ENCODE measurements at places on chromosomes 2 and 18.

- H3K27me3 ChIP-seq: no peaks in the 10 kb centered on the region
- no peaks in the 10 kb centered on the region for H3K36me3 ChIP-seq
- no peak overlapping the region for H3K27ac ChIP-seq
Measured at GRCh38 chr2:52956766-52957165, 810.8 kb upstream of the CHAC2 start.

- H3K27ac ChIP-seq: no peak overlapping the region
- no peak overlapping the region for H3K4me3 ChIP-seq
- H3K4me1 ChIP-seq: no peaks in the 10 kb centered on the region
- no peaks in the 10 kb centered on the region for H3K27me3 ChIP-seq
Measured at GRCh38 chr2:381181-381580, 93.3 kb upstream of the ALKAL2 start.

DNA sequence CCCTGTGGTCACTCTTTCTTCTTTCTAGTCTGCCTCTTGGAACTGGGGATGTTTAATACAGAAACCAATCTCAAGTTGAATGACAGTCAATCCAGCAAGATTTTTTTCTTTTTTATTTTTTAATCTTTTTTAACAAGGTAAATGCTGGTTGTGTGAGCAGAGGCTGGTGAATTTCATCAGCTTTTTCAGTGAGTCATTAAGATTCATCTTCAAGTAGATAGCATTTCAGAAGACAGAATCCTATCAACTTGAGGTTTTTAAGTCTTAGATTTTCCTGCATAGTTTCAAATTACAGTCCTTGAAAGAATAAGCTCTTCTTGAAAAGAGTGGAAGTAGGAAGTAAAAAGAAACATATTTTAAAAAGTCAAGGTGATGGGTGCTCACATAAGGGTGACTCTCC lies 12.4 kb downstream of the SLC8A1 start:
- no peak overlapping the region for H3K27ac ChIP-seq
- no peaks in the 10 kb centered on the region for H3K4me1 ChIP-seq
- no peak for DNase-seq
- H3K4me3 ChIP-seq: no peak overlapping the region

- no peaks in the 10 kb centered on the region for H3K27me3 ChIP-seq
- no peak for DNase-seq
- no peak overlapping the region for H3K4me3 ChIP-seq
- H3K36me3 ChIP-seq: no peaks in the 10 kb centered on the region
- H3K27ac ChIP-seq: no peak overlapping the region
Measured at GRCh38 chr2:104734937-104735586, 118.9 kb upstream of the POU3F3 start.

DNA sequence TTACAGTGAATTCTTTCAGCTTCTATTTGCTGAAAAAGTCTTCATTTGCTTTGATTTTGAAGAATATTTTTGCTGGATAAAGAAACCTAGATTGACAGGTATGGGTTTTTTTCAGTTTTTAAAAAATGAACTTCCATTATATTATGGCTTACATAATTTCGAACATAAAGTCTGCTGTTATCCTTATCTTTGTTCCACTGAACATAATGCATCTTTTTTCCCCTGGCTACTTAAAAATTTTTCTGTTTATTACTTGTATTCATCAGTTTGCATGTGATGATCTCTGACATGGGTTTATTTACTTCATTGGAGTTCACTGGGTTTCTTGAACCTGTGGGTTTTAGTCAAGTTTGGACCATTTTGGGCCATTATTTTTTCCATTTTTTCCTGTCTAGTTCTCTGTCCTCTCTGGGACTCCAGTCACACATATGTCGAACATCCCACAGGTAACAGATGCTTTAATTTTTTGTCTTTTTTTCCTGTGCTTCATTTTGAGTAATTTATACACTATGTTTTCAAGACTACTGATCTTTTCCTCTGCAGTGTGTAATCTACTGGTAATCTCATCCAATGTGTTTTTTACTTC lies 33.1 kb downstream of the SEC11C start:
- H3K4me3 ChIP-seq: no peak overlapping the region
- H3K36me3 ChIP-seq: no peaks in the 10 kb centered on the region
- DNase-seq: no peak
- no peak overlapping the region for H3K27ac ChIP-seq
- no peaks in the 10 kb centered on the region for H3K4me1 ChIP-seq

DNA sequence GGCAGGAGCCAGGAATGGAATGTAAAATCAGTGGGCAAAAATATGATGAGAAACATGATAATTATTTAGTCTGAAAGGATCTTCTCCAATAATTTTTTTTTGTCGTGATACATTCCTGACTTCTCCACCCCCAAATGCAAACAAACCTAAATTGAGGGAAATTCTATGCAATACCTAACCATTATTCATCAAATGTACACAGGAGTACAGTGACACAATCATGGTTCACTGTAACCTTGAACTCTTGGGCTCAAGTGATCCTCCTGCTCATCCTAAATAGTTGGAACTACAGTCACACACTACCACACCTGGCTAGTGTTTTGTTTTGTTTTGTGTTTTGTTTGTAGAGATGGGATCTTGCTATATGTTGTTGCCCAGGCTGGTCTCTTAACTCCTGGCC lies 46.5 kb downstream of the RAB10 start:
- H3K4me1 ChIP-seq: peaks cover 4% of the 10 kb centered on the region
- H3K4me3 ChIP-seq: no peak overlapping the region
- no peak overlapping the region for H3K27ac ChIP-seq
- H3K27me3 ChIP-seq: no peaks in the 10 kb centered on the region

DNA sequence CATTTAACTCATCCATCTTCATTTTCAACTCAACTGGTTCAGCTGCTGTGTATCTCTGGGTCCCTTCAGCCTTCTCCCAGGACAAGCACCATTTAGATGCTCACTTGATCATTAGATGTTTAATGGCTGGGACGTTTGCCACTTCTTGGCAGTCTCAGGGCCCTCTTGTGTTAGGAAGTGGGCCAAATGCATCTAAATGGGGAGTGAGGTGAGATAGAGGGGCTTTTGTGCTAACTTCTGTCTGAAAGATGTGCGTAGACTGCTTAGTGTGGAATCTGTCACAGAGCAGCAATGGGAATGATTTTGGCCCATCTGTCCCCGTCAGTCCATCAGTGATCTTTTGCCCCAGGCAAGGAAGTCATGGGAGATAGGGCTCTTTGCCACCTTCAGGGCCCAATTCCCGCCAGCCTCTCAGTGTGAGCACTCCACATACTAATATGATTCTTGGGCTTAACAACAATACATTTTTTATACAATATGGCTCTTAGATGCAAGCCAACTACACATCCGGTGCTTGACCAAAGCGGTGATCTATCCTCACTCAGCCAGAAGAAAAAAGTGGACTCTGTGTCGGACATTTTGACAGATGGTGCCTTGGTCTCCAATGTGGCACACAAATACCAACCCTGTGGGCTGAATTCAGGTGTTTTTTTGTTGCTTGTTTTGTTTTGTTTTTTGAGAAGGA lies 95.7 kb upstream of the EPC2 start:
- no peaks in the 10 kb centered on the region for H3K36me3 ChIP-seq
- H3K4me1 ChIP-seq: peaks cover 5% of the 10 kb centered on the region
- H3K4me3 ChIP-seq: no peak overlapping the region
- no peak overlapping the region for H3K27ac ChIP-seq
- H3K27me3 ChIP-seq: no peaks in the 10 kb centered on the region
- DNase-seq: no peak

DNA sequence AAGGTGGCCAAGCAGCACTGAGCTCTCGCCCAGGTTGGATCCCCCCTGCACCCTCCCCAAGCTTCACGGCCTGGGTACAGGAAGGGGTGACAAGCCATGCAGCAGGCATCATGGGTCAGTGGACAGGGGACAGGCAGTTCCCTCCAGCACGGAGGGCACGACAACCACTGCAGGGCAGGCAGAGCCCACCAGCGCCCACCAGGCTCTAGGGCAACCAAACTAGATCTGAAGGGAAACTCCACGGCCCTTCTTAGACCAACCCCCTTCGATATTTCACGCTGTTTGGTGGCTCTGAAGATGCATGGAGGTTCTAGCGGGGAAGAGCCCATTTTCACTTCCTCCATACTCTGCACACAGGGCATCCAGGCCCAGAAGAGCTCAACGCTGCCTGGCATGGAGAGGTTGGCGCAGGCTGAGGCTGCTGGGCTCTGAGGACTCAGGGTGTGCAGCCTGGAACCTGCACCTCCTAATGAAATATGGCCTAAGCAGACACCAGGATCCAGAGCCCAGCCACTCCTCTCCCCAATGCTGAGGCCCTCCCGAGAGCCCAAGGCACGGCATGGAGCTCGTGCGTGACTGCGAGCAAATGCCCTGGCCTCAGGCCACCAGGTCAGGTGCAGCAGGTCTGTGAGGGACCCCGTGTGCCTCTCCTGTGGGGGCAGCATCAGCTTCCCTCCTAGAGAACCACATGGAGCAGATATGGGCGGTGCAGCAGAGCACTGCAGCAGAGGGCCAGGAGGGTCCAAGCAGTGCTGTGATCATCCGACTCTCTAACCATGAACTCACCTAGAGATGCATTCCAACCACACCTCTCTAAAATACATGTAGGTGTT lies 8.7 kb upstream of the MTERF4 start:
- H3K27me3 ChIP-seq: no peaks in the 10 kb centered on the region
- DNase-seq: no peak
- no peak overlapping the region for H3K4me3 ChIP-seq
- no peaks in the 10 kb centered on the region for H3K36me3 ChIP-seq
- no peak overlapping the region for H3K27ac ChIP-seq
- H3K4me1 ChIP-seq: no peaks in the 10 kb centered on the region

GRCh38 chr2:27887111-27887510 lies 3.1 kb downstream of the RBKS start:
- DNase-seq: no peak
- no peaks in the 10 kb centered on the region for H3K27me3 ChIP-seq
- H3K4me3 ChIP-seq: no peak overlapping the region

DNA sequence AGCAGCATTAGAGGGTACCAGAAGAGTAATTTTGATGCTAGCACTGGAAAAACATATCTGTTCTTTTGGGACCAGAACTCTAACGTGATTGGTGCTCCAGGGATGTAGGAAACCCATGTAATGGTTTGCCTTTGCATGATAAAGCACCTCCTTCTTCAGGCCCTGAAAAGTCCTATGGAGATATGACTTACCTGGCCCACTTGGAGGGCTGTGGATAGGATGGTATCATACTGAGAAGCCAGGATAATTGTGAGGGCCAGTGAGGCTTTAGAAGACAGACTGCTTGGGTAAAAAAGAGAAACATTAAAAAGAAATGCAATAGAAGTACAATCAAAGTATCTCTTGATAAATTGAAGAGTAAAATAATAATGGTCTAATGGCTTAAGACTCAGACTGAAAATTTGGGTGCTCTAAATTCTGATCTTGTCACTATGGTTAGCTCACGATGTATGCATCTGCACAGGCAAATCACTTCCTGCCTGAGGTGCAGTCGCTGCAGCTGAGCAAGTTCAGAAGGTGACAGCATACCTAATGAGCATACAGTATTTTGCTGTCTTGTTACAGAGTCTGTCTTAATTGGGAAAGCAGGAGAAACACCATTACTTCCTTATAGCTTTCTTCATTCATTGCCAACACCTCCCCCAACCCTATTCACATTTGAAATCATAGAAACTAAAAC lies 371.5 kb downstream of the NUP35 start:
- no peaks in the 10 kb centered on the region for H3K27me3 ChIP-seq
- no peaks in the 10 kb centered on the region for H3K4me1 ChIP-seq
- DNase-seq: no peak
- H3K36me3 ChIP-seq: no peaks in the 10 kb centered on the region
- H3K4me3 ChIP-seq: no peak overlapping the region
- no peak overlapping the region for H3K27ac ChIP-seq

DNA sequence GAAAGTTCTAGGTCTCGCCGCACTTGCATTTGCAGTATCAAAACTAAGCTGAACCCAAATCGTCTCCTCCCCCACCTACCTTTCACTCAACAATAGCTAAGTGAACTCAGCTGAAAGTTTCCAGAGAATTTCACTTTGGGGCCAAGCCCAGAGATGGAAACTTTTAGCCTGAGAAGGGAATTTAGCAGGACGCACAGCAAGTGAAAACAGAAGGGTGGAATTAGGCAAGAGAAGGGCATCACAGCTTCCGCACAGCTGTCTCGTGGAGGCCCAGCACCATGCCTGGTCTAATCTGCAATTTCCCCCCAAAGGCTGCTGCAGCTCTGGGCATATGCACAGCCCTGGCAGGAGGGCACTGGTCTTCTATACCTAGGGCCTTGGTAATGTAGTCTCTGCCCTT lies 262.0 kb downstream of the TNS1 start:
- H3K27ac ChIP-seq: no peak overlapping the region
- H3K4me1 ChIP-seq: no peaks in the 10 kb centered on the region

GRCh38 chr2:155502766-155503165 lies 804.3 kb downstream of the KCNJ3 start:
- H3K36me3 ChIP-seq: no peaks in the 10 kb centered on the region
- H3K4me3 ChIP-seq: no peak overlapping the region
- H3K4me1 ChIP-seq: no peaks in the 10 kb centered on the region
- no peak overlapping the region for H3K27ac ChIP-seq

GRCh38 chr2:133171393-133172004 lies 396.8 kb downstream of the NCKAP5 start:
- no peaks in the 10 kb centered on the region for H3K36me3 ChIP-seq
- no peak overlapping the region for H3K4me3 ChIP-seq
- H3K27me3 ChIP-seq: no peaks in the 10 kb centered on the region
- peaks cover 5% of the 10 kb centered on the region for H3K4me1 ChIP-seq

DNA sequence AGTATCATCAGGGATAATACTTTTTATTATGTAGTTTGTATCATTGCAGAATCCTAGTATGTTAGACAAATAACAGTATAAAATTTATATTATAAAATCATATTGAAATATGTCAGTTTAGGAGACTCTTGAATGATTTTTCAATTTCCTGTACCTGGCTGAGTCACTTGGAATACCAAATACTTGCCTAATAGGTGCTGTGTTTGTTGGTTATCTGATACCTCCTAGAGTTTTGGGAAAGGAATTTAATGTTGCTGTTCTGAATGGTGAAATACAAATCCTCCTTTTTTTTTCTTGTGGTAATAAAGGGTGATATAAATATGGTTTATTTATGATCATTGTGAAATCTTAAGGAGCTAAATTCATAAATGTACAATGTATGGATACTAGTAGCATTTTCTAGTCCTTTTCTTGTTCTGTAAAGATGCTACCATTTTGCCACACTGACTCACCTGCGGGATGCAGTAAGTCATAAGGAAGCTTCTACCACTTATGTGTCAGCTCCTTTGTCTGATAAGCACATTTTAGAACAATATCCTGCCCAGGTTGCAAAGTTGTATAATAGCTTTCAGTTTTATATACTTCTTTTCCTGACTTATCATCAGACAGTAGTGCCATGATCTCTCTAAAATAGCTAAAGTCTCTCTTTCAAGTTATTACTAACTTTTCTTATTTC lies 465.5 kb downstream of the XIRP2 start:
- H3K27me3 ChIP-seq: no peaks in the 10 kb centered on the region
- H3K36me3 ChIP-seq: no peaks in the 10 kb centered on the region
- no peak for DNase-seq
- H3K27ac ChIP-seq: no peak overlapping the region

DNA sequence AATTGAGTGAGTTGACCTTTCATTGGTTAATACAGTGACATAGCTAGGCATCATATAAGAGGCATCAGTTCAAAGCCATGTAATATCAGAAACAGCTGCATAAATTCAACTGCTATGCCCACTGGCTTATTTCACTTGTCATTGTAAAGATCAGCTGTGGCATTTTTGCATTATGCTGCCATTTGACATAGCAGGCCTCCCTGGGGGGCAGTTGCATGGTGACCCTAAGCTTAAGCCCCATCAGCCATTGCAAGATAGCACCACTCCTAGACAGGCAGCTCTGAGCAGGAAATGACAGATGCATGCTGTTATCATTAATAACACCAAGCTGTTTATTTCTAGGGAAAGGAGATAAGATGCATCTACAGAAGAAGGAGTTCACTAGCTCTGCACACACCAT lies 233.4 kb upstream of the CNTNAP5 start:
- DNase-seq: no peak
- H3K27ac ChIP-seq: no peak overlapping the region
